Midbrain (tissue), 1 donor: ENCODE measurements at places on chromosomes 13 and 19.
A peak's percentile ranks its signal among the peaks of the same experiment; 100 is the strongest.

GRCh38 chr13:101703081-101703480 is 250.6 kb downstream of the ITGBL1 start:
- no peak for DNase-seq

- DNase-seq = peak; percentile 23
These were observed 6.8 kb upstream of the DGKH start for GRCh38 chr13:42041684-42042035.

GRCh38 chr13:77113496-77113895 is 86.5 kb upstream of the FBXL3 start:
- DNase-seq = no peak

GRCh38 chr13:40179445-40180281 is 486.8 kb downstream of the FOXO1 start:
- no peak for DNase-seq

- DNase-seq = peak; percentile 23
These were observed 2.9 kb downstream of the C13orf46 start for GRCh38 chr13:113970810-113971470.

GRCh38 chr19:12788042-12788681 is 3.1 kb upstream of the JUNB start:
- no peak for DNase-seq
